NCI-H1417 (cell line): ENCODE measurements at places on chromosomes 13 and 19.

DNA sequence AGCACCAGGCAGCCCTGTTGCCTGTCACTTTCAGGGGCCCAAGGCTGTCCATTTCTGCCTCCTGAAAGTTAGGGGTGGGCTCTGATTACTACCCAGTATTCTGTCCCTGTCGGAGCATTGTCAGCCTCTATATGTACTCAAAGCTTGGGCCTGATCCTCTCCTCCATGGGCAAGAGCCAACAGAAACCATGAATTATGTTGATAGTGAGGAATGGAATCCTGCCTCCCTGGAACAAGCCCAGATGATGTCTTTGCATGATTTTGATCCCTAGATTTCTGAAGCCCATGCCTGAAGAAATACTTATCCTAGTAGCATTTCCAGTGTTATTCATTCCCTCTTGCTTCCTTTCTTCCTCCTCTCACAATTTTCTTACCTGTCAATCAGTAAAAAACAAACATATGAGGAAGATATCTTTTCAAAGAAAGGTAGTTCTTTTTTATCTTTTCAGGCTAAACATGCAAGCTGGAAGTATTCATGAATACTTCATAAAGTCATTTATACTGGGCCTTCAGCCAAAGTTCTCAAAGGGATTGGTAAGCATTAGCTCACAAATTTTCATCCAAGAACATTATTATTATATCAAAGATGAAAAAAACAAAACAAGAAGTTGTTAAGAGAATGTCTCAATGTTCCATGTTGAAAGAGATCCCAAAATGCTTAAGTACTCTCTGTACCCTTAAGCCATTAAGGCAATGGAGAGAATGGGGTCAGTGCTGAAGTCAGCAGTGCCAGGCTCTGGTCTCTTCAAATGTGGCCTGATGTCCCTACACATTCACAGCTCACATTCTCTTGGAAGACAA is 171.7 kb downstream of the NHLRC3 start:
- DNase-seq: no peak

DNA sequence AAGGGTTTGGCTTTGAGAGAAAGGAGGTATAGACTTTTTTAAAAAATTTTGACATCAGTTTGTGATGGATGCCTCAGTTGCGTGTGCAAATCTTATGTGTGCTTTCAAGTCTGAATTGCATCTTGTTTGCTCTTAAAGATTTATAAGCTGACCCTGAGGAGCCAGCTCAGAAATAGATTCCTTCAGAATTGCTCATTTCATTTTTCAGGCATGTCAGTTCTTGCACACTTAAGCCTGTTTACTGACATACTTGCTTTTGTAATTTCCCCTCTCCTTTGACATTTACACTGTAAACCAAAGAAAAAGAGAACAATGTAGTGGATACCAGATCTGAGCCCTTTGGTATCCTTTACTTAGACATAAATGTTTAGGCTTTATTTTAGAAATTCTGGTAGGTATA is 87.6 kb downstream of the RNF17 start:
- DNase-seq: no peak

GRCh38 chr19:45304141-45304926 is 18.3 kb downstream of the CKM start:
- DNase-seq: no peak

DNA sequence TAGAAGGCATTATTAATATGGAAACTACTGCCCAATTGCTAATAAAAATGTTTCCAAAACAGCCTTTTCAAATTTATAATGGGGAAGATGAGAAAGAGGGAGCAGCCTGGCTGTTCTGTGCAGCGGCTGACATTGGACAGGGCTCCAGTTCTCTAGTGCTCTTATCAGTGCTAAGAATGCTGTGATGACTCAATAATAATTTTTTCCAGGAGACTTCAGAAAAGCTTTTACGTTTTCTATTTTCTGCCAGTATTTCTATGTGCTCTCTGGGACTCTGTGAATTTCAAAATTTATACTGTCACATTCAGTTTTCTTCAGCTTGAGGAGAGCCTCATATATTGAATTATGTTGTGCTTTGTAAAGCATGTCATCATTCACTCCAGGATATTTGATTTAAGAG is 209.6 kb downstream of the VWA8 start:
- no peak for DNase-seq

- DNase-seq: no peak
Measured at GRCh38 chr19:31567776-31568175, 218.5 kb upstream of the TSHZ3 start.

DNA sequence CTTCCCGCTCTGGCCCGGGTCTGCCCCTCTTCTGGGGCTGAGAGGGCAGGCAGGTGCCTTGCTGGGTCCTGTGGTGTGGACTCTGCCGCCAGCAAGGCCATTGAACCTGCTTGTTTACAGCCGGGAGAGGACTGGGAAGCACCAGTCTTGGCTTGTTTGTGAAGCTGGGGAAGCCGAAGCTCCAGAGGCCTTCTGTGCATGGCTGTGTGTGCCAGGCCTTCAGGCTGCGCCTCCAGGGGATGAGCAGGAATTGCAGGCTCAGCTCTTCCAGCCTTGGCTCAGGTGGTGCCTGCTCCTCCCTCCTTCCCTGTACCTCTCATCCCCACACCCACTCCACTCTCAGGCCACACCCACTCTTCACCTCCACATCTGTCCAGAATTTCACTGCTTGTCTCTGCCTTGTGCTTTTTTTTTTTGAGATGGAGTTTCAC is 17.5 kb downstream of the NDUFB7 start:
- peak; percentile 51 for DNase-seq

GRCh38 chr13:20981370-20982095 is 79.0 kb upstream of the XPO4 start:
- DNase-seq: no peak

GRCh38 chr13:48066310-48066989 is 28.5 kb downstream of the MED4 start:
- DNase-seq: peak; percentile 5

GRCh38 chr13:51643882-51644281 is 59.6 kb downstream of the WDFY2 start:
- DNase-seq: no peak

GRCh38 chr19:1571358-1571757 is 3.2 kb upstream of the MEX3D start:
- no peak for DNase-seq

GRCh38 chr19:40763963-40764362 is 11.4 kb upstream of the MIA start:
- DNase-seq: no peak

- no peak for DNase-seq
Measured at GRCh38 chr19:51607920-51608562, 22.2 kb downstream of the SIGLEC5 start.

- DNase-seq: peak; percentile 70
Measured at GRCh38 chr19:53537521-53538377, at the start of gene ZNF331. TSS of gene ZNF331 (plus strand) at chr19:53538145. CDS start at chr19:53569377, 31,232 bp downstream.

DNA sequence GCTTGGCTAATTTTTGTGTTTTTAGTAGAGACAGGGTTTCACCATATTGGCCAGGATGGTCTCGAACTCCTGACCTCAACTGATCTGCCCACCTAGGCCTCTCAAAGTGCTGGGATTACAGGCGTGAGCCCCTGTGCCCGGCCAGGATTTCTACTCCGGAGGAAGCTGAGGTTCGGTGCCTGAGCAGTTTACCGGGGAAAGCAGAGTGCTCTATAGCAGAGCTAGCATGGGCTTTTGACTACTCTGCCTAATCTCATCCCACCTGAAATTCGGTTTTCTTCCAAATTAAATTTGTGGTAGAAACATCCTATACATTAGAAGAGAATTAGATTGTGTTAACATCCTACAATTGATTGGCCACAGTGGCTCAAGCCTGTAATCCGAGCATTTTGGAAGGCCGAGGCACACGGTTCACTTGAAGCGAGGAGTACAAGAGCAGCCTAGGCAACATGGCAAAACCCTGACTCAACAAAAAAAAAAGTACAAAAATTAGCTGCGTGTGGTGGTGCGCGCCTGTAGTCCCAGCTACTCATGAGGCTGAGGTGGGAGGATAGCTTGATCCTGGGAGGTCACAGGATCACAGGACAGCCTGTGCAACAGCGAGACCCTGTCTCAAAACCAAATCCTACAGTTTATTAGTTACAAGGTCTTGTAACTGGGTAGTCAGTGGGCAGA is 1.6 kb downstream of the RPL13A start:
- no peak for DNase-seq
